ENCODE measurements at places on chromosomes 16 and 17.

DNA sequence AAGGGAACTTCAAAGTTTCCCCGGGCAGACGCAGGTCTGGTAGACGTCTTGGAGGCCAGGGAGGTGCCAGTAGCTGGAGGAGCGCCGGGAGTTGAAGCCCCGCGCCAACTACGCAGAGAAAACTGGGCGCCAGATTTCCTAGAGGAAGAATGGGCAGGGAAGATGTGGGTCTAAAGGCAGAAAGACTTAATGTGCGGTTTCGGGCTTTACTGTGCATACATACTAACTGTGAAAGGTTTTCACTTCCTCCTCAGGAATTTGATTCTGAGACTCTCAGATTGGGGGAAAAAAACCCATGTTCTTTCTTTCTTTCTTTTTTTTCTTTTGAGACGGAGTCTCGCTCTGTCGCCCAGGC is 331 bp upstream of the ZNF287 start:
- no peak for DNase-seq

DNA sequence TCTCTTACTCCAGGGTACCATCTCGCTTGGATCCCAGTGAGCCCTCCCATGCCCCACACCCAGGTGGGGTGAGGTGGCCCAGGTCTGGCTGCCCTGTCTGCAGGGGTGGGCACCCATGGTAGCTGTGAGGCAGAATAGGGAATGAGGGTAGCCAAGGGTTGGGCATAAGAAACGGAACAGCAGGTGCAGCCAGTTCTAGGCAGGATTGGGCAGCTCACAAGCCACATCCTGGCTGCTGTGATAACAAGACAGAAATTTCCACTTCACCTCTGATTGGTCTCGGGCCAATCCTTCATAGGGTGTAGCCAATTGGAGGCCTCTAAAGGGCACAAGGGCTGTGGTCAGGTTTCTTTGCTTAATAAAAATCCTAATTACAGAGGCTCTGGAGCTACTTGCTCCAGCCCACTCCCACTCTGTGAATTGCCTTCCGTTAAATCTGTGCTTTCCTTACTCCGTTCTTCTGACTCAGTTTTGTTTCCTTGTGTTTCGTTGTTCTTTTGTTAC is 1.5 kb upstream of the ARHGDIG start:
- DNase-seq = peak; percentile 51

DNA sequence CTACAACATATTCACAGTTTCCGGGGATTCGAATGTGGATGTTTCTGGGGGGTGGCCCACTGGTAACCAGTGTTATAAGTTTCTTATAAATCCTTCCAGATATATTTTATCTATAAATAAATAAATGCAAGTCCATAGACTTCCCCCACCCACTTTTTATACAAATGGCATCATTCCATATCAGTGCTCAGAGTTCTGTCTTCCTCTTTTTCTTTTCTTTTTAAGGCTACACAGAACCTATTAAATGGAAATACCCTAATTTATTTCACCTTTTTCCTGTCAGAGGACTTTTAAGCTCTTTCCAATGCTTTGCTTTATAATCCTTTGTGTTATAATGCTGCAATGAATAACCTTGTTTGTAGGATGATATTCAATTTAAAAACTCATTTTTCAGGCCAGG is 3.8 kb downstream of the LGALS9 start:
- no peak for DNase-seq

DNA sequence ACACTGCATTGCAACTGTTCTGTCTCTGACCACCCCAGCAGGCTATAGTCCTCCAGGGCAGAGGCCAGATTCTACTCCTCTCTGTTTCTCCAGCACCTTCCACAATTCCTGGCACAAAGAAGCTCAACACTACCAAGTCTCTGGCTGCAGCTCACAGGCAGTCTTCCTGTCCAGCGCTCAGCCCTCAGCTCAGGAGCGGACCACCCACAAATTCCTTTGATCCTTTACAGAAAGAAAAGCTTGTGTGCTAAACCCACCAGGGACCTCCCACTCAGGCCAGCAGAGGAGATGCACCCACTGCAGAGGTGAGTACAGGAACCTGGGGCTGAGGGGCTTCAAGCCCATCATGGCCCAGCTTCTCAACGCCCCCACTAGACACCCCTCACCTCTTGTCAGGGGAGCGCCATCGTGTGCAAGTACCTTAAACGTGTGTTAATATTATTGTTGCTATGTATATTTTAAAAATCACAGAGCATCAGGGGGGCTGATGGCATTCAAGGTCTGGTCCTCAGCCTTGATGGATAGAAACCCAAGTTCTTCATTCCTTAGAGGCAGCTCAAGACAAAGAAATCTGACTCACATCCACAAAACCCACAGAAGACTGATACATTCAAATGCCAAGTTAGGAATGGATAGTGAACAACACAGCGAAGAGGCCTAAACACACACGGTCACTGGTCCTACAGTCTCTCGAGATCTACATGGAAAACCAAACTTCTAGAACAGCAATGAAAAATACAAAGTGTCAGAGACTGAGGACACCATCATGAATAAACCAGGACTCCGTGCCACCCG is 8.4 kb downstream of the HSDL1 start:
- DNase-seq = no peak

GRCh38 chr16:74734361-74735161 is 33.9 kb upstream of the MLKL start:
- DNase-seq = no peak

DNA sequence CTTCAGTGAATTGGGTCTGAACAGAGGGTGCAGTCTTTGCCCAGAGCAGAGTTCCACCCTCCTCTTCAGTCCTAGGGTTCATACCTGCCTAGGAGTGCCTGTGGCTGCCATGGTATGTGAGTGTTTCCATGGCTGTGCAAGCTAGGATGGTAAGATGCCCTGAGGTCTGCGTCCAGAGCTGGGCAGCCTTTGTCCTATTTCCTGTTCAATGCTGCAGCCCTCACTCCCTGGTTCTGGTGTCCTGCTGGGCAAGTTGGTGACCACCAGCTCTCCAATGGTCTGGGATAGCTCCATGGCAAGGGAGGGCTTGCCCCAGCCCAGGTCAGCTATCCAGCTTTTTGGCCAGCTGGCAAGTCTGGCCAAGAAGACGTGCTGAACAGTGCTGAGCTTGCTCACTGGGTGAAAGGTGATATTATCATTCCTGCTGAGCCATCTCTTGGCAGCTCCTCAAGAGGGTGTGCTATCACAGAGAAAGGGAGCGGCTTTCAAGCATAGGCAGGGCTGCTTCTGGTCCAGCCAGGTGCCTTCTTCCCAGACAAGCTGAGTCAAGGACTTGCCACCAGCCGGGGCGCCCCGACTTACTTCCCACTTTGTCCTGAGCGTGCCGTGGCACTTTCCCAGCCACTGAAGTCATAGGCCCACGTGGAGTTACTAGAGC is 13.0 kb upstream of the NFATC3 start:
- no peak for DNase-seq

DNA sequence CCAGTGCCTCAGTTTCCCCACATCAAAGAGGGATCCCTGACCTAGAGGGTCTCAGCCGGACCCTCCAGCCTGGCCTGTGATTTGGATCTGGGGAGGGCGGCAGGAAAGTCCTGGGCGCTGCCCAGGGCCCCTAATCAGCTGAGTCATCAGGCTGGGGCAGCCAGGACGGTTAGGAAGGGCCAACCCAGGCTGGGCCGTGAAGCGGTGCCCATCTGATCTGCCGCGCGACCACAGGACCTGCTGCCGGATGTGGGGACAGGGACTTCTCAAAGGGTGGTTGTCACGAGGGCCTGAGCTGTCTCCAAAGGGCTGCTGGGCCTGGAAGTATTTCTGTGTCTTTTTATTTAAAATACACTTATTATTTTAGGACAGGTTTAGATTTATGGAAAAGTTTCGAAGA is 4.4 kb downstream of the TPSAB1 start:
- no peak for DNase-seq

DNA sequence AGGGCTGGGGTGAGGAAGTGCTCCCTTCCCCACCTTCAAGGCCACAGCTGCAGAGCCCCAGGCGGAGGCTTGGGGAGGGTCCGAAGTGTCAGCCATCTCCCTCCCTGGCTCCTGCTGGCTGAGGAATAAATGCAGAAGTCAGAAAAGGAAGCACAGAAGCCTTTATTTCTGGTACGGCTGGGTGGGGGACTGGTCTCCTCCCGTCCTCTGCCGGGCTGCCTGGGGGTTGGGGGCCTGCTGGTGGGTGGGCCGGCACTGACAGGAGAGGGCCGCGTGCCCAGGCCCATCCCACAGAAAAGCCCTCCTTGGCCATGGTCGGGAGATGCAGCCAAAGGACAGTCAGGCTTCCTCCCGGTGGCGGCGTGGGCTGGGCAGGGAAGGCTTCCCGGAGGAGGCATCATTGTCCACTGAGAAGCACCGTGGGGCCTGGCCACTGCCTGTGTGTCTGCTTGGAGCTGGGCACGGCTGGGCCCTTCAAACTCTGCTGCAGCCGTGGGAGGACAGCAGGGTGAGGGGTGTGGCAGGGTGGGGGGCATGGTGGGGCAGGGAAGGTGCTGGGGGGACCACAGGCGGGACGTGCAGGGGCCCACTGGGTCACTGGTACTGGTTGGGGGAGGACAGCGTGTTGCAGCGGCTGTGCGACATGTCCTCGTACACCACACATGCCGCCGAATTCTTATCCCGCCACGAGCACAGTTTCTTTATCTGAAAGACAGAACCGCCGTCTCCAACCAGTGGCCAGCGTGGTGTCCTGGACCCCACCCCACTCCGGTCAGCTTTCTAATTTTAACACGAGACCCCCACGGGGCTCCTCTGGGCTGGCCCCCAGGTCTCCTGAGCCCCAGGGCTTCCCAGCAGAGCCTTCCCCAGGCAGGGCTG is 2.4 kb downstream of the CD7 start:
- no peak for DNase-seq

- no peak for DNase-seq
Observed at GRCh38 chr17:69706127-69706526, 291.6 kb downstream of the MAP2K6 start.

DNA sequence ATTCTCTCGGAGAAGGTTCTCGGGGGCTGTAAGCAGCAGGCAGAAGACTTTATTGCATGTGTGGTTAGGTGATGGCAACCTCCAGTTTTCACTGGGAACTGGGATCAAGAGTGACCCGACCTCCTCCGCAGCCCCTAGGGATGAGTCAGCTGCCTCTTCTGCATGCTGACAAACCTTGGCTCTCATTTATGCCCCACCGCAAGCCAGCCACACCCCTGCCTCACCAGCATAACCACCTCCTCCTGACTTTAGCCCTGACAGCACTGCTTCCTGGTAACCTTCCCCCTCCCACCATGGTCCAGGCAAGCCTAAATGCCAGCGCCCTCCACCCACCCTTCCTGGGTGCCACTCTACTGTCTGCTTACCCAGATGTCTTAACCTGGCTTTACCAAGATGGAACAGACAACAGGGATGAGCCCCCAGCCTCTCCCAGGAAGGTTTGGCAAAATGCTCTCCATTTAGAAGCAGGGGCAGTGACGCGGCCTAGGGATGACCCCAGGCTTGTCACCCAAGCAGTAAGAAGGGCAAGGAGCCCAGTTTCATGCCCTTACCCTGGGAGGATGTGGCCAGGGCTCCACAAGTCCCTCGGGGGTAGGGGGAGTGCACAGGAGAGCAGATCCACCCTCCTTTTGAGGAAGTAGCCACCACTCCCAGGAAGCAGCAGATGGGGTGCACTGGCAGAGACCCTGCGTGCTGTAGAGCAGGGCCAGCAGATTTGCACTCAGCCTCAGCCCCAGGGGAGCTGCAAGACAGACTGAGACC is 73.5 kb downstream of the GOSR1 start:
- no peak for DNase-seq

DNA sequence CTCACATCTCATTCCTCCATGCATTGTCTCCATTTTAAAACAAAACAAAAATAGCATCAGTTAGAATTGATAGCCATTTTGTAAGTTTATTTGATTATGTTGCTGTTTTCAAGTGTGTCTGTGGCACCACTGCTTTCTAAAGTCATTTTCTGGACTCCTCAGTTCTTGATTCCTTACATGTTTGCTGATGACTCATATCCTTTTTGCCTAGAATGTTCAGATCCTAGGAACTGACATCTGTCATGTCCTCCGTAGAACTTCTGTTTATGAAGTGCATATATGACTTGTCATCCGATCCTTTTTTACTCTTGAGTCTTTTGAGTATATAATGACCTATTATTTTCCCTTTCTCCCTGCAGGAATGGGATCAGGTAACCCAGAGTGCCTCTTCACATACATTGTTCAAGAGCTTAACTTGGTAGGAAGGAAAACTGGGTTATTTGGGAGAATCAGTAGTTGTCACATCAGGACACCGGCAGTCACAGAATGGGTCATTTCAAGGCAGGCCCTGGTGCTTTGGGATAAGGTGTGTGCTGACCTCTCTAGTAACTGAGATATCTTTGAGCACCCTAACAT is 69.2 kb downstream of the MAP2K4 start:
- DNase-seq = no peak

DNA sequence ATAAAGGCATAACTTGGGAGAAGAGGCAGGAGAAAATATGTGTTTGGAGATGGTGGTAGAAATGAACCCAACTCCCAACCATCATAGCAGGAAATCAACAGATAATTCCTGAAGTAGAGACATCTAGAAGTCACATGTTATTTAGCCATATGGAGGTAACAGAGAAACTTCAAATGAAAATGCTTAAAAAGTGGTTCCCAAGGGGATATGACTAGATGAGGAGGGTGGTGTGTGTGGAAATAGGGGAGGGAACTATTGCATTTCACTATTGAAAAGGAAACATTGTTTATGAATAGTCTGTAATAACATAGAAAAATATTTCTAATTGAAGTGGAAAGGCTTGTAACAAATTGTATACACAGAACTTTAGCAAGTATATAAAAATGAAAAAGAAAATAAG is 412.0 kb downstream of the SHISA9 start:
- no peak for DNase-seq

DNA sequence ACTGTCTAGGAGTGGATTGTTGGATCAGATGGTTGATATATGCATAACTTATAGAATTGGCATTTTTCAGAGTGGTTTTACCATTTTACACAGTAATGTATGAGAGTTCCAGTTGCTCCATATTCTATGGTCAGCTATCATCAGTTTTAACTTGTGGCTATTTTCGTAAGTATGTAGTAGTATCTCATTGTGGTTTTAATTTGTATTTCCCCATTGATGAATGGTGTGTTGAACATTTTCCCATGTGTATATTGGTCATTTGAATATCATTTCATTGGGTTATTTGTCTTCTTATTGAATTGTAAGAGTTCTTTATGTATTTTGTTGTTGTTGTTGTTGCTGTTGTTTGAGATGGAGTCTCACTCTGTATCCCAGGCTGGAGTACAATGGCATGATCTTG is 6.2 kb downstream of the WNT9B start:
- no peak for DNase-seq

DNA sequence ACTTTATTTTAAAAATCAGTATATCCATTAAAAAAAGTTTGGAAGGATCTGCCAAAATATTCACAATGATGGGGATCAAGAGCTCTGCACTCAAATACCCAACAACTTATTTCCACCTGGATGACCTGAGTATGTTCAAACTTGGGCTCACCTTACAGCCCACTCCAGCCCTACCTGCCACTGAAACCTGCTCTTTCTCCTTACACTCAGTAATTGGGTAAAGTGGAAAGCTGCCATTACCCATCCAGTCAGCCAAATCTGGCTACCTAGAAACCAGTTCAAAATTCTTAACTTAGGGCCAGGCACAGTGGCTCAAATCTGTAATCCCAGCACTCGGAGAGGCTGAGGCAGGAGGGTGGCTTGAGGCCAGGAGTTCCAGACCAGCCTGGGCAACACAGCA is 9.6 kb downstream of the VPS53 start:
- no peak for DNase-seq

GRCh38 chr16:2587891-2588565 is 50.2 kb downstream of the PDPK1 start:
- no peak for DNase-seq

GRCh38 chr16:57704905-57705852 is 10.6 kb downstream of the DRC7 start:
- no peak for DNase-seq

- no peak for DNase-seq
Observed at GRCh38 chr16:13772782-13773181, 147.2 kb upstream of the ERCC4 start.

All from stimulated activated naive CD4-positive, alpha-beta T cell (primary cell).